Stimulated activated CD4-positive, alpha-beta T cell treated with anti-CD3 and anti-CD28 coated beads, Interleukin-4, amount 100 ng/mL, for 4 hours (primary cell): ENCODE measurements at places on chromosomes 5 and 9.

DNA sequence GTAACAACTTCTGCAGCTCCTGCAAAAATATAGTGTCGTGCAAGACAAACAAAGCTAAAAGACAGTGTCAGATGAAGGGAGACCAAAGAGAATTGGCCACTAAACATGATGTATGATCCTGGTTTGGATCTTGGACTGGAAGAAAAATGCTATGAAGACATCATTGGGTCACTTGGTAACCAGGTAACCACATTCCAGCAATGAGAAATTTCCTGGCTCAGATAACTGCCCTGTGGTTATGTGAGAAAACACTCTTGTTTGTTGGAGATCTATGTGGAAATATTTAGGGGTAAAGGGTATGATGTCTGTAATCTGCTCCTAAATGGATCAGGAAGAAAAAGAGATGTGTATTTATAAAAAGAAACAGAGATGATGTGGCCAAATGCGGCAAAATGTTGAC, 45.5 kb upstream of the ANKRD33B start:
- no peak for DNase-seq

DNA sequence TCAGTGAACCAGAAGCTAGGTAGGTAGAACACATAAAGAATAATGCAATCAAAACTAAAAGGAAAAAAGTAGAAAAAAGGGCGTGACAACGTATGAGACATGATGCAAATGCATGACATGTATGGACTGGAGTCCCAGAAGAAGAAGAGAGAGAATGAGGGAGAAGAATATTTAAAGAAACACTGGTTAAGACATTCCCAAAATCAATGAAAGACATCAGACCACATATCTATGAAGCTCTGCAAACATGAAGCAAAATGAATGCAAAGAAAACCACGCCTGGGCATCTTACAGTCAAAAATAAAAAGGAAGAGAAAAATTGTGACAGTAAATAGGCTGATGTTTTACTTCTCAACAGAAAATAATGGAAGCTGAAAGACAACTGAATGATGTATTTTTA, 23.8 kb upstream of the NKD2 start:
- no peak for DNase-seq

DNA sequence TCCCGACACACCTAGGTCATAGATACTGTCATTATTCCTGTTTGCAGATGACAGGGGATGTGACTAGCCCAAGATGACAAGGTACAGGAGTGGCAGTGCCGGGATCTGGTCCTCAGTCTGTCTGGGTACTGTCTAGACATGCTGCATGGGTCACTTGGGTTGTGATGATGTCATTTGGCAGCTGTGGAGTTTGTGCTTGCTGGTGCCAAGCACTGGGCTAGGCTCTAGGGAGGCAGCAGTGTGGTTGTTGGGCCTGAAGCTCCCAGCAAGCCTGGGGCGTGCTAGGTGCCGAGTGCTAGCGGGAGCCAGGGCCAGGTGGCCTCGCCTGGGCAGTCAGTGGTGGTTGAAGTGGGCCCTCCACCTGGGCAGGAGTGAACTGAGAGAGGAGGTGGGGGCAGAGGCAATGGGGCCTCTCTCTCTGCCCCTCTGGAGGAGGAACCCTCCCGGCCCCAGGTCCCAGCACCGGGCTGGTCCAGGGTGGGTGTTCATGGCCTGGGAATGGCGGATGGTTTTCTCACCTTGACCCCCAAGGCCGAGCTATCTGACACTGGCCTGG, 8.8 kb upstream of the ASB6 start:
- no peak for DNase-seq

DNA sequence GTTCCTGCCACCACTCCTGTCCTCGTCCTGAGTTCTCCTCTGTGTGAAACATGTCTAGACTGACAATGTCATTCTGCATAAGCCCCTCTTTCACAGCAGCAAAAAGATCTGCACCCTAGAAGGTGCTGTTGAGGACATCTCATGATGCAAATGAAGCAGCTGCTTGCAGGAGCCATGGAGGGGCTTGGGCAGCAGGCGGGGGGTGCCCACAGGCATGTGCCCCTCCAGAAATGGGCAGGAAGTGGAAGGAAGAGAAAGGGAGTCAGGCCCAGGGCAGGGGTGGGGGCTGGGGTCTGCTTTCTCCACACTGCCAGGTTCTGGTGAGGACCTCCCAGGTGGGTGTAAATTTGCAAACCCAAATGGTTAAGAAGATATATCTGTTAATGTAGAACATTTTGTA, 54.5 kb upstream of the KCNMB1 start:
- no peak for DNase-seq

DNA sequence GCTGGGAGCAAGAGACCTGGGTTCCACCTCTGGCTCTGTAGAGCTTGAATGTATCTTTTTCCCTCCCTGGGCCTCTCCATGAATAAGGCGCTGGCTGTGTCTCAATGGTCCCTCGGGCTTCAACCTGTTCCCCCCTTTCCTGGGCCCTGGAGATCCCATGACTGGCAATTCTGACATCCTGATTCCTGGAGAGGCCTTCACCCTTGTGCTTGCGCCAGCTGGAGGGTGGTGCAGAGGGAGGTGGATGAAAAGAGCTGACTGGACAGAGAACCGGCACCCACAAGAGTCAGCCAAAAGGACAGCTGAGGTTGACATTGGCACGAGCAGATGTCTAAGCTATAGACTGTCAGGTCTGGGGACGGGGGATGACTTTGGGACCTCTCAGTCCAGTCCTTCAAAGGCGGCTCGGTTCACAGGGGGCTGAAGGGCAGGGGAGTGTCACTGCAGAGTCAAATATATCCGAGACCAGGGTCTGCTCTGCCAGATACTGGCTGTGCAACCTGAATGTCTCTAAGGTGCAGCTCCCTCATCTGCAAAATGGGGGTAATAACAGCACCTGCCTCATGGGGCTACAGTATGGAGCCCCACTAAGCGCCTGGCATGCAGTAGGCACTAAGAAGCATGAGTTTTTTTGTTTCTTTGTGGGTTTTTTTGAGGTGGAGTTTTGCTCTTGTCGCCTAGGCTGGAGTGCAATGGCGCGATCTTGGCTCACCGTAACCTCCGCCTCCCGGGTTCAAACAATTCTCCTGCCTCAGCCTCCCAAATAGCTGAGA, 13.8 kb downstream of the DNM1 start:
- no peak for DNase-seq

DNA sequence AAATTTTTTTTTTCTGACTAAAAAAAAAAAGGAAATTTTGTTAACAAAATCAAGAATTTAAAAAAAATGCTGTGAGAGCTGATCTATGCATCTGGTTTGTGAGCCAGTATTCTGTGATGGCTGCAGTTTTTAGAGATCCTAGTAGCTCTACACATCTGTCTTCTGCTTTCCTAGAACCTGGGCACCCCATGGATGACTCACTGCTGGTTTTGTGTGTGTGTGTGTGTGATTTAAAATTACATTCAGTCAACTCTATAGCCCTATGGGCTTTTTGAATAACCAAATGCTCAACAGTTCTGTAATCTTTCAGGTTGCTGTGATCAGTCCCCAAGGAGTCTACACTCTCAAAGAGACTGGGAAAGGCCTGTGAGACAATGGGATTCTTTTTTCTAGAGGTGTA, 2.5 kb upstream of the PSMD5 start:
- DNase-seq, result peak; percentile 16

- DNase-seq, result no peak
Observed at GRCh38 chr9:73229543-73229942, 77.9 kb downstream of the ANXA1 start.

DNA sequence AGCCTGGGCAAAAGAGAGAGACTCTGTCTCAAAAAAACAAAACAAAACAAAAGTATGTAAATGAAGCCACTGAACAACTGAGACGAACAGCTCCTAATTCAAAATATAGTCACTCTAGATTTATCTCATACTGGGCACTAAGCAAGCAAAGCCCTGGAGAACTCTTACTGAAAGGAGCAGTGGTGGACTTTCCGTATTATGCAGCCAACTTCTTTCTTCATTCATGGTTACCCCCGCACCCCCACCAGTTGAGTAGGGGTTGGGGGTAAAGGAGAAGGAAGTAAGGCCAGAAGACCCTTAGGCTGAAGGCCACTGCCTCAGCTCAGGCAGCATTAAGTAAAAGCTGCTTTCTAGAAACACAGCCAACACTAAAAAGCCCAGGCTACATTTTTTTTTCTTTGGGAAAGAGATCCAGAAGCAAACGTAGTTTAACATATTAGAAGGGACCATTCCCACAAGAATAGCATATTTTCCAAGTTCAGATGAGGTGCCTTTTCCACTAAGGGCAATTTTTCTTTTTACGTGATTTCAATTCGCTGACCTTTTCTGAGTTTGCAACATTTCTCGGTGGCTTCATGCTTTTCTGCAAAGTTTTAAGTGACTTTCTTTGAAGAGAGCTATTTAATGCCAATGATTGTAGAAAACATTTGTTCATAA, 55.3 kb downstream of the MAPKAP1 start:
- no peak for DNase-seq

DNA sequence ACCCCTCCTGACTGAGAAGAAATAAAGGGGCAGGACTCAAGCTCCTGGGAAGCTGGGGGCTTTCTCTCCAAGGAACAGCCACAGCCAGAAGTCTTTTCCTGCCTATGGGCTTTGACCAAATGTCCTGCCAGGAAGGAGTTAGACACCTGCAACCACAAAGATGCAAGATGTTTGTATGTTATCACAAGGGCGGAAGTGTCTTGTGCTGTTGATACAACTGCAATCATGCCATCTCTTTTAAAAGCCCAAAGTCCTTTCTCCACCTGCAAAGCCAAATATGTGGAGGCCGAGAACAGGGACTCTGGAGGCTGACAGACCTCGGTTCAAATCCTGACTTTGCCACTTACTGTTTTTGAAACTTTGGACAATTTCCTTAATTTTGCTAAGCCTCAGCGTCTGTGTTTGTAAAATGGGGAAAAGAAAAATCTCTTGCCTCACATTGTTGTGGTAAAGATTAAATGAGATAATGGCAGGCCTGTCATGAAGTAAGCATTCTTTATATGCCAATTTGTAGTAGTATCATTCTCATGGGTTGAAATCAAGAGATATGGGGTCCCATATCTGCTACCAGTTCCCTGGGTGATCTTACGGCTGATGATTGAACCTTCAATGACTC, 17.0 kb downstream of the HRH2 start:
- DNase-seq, result no peak

GRCh38 chr9:7756088-7756487, 43.5 kb downstream of the DMAC1 start:
- peak; percentile 17 for DNase-seq

DNA sequence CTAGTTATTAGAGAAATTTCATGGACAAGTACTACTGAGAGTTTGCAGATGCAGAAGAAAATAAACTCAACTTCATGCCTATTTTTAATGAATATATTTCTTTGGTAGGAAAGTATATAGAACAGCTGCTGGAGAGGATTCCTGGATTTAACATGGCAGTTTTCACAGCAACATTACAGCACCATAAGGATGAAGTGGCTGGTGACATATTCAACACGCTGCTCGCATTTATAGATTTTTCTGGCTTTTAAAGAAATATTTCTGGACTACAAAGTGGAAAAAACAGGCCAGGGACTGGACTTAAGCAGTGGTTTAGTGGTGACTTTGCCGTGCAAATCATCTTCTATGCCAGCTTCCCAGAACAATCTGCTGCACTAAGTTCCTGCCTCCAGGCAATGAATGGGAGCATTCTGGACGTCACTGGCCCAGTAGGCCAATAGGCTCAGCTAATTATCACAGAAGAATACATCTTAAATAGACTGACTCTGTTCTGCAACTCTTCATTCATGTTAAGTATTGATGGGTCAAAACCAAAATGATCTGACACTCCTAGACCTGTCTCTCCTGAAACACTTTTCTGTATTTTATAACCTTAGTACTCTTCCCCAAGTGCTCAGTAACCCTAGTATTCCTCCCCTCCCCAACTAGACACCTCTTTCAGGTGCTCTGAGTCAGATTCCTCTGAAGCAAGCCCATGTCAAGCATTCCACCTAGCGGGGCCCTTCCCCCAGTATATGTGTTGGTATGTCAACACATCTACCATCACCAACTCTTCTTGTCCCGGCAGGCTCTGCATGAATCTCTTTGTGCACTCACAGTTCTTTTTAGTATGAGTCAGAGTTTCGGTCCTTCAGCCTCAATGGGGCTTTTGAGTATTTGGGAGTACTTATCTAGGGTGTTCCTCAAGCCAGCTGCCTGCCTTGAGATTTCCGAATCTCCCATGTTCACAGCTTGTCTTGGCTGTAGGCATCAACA, 625.5 kb downstream of the CHSY3 start:
- DNase-seq, result no peak

- DNase-seq, result no peak
Observed at GRCh38 chr9:35935261-35935660, 22.7 kb downstream of the OR2S2 start.

DNA sequence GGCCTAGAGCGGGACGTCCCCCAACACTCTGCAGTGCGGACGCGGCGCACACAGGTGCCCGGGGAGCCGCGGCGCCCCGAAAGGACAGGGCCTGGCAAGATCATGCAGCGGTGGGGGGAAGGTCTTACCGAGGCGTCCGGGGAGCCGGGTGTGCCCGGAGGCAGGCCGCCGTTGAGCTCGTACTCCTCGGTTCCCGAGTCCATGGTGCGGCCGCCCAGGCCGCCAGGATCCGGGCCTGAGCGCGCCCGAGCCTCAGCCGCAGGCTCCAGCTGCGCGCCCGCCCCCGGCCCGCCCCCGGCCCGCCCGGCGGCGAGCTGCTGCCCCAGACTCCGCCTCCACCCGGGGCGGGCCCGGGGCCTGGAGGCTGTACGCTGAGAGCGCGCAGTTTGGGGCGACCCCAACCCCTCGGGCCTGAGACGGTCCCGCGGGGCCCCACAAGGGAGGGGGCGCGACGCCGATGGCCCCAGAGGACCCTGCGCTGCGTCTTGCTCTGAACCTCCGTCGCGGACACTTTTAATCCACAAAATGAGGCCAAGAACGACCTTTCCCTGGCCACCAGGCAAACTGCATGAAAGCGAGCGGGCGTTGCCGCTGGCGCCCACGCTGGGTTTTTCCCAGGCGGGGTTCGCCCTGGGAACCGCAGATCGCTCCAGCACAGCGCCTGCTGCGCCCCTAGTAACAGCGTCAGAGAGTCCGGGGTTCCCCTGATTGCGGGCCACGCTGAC, at the start of gene NINJ1:
Gene NINJ1 (minus strand): TSS at position 237 of the 725 bp plus-strand sequence. CDS start 34 bp downstream, at position 203.
- DNase-seq, result peak; percentile 94

GRCh38 chr5:150653145-150653761, 7.8 kb upstream of the MYOZ3 start:
- DNase-seq, result no peak

- DNase-seq, result no peak
Observed at GRCh38 chr9:84393266-84393950, 52.9 kb upstream of the SLC28A3 start.

DNA sequence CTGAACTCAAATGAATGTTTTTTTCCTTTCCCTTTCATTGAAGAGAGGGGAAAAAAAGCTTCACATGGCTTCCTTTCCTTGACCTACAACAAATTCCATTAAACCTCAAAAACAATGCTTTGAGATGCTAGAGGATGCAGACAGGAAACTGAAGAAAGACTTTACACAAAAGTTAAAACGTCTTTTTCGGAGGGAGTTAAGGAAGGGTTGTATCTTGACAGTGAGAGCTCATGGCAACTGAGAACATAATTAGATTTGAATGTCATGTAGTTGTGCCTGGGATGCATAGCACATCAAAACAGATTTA, 66.4 kb downstream of the EBF1 start:
- no peak for DNase-seq
